Central memory CD4-positive, alpha-beta T cell (primary cell): ENCODE measurements at places on chromosomes 3 and 15.

GRCh38 chr15:82113106-82113715 lies 67.4 kb upstream of the MEX3B start:
- no peak for DNase-seq

DNA sequence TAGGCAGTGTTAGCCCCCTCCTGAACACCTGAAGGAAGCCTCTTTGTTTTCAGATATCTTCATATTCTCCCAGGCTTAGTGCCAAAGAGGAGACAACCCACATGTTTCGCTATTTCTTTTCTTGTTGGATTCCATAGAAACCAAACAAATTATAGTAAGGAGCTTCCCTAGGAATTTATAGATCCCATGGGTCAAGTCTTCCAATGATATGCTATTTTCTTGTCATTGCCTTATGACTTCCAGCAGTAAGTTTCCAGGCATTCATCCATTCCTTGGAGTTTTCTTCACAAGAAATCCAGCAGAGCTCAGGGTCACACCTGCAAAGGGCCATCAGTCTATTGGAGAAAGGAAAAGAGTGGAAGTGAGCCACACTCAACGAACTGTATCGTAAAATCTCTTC lies 9.9 kb upstream of the KCNMB2 start:
- no peak for DNase-seq

DNA sequence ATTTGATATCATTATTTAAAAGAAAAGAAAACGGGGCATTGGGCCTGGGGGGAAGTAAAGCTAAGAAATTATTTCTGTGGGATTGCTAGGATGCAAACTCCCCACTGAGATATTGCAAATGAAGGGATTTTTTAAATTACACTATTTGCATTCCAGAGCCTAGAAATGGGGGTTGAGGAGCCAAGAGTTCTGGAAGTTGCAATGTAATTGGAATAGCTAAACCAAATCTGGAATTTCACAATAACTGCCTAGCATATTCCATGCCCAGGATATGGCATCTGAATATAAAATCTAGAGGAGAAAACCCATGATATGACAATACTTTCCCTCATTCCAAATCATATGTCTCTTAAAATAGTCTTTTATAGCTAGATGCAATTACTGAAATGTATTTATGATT lies 93.0 kb downstream of the CADM2 start:
- DNase-seq, result no peak

GRCh38 chr3:28348265-28348628 lies 274 bp upstream of the ZCWPW2 start:
- DNase-seq, result no peak

GRCh38 chr3:14957925-14958324 lies 10.5 kb downstream of the NR2C2 start:
- DNase-seq, result no peak

- DNase-seq, result no peak
Observed at GRCh38 chr15:39746714-39747276, 35.8 kb downstream of the FSIP1 start.

DNA sequence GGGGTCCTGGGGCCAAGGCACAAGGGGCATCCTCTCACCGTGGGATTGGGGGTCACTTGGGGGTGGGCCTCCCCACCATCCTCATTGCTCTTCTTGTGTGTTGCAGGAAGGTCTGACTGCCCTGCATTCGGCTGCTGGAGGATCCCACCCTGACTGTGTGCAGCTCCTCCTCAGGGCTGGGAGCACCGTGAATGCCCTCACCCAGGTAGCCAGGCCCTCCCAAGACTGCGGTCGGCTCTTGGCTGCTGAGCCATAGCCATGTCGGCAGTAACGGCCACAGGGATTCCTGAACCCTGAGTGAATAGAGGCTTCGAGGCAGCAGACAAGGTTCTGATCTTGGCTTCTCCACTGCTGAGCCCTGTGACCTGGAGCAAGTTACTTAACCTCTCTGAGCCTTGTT lies 19.7 kb downstream of the ANKDD1A start:
- DNase-seq, result no peak

DNA sequence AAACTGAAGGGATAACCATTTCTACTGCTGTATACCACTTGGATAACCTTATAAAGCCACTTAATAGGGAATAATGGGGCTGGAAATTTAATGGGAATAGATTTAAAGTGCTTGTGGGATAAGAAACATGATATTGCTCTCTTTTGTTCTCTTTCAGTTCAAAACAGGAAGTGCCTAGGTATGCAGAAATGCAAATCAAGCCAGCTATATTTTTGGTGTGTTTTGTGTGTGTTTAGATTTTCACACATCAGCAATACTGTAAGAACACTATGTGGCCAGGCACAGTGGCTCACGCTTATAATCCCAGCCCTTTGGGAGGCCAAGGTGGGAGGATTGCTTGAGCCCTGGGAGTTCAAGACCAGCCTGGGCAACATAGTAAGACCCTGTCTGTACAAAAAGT lies 442.3 kb upstream of the TPRG1 start:
- no peak for DNase-seq

DNA sequence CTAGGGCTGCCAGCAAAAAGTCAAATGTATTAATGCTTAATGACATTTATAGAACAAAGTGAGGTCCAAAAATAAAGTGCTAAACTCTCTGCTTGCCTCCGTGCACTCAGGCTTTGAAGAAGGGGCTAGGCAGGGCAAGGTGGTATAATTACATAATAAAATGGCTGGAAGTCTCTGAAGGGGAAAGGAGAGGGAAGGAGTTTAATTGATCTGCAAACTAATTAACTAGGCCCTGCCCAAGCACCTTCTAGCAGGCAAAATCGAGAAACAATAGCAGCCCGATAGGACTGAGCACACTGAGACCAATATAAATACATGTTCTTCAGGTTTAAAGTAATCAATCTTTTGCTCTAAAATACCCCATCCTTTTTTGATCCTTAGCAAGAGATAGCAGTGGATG lies 13.0 kb downstream of the DIS3L start:
- DNase-seq, result no peak

GRCh38 chr15:57167821-57168395 lies 208.4 kb upstream of the CGNL1 start:
- DNase-seq, result no peak

GRCh38 chr3:138326866-138327595 lies 2.6 kb downstream of the NME9 start:
- DNase-seq, result no peak

DNA sequence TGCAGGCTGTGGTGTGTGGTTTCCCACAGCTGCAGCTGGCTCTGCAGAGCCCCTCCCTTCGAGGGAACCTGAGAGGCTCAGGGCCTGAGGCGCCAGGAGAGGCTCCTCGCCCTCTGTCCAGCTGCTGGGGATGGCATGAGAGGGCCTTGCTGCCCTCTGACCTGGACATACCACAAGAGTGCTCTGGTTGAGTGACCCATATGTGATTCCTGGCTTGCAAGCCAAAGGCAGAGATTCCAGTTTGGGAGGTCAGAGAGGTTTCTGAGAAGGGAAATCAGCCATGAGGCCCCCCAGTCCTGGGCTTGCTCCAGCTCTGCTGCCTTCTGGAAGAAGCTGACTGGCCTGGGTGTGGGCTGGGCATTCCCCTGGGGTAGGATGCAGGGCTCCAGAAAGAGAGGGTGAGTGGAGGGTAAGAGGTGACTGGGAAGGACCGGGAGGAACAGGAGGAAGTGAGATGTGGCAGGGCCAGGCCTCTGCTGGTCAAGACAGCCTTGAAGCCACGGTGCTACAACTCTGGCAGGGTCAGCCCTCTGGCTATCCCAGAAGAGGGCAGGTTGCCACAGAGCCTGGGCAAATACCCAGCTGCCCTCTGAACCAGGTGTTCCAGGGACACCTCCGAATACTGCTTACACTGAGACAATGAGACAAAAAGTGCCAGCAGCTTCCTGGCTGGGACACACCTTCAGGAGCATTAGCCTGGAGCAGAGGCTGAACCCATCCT lies 16.0 kb upstream of the SRP14 start:
- DNase-seq, result no peak

DNA sequence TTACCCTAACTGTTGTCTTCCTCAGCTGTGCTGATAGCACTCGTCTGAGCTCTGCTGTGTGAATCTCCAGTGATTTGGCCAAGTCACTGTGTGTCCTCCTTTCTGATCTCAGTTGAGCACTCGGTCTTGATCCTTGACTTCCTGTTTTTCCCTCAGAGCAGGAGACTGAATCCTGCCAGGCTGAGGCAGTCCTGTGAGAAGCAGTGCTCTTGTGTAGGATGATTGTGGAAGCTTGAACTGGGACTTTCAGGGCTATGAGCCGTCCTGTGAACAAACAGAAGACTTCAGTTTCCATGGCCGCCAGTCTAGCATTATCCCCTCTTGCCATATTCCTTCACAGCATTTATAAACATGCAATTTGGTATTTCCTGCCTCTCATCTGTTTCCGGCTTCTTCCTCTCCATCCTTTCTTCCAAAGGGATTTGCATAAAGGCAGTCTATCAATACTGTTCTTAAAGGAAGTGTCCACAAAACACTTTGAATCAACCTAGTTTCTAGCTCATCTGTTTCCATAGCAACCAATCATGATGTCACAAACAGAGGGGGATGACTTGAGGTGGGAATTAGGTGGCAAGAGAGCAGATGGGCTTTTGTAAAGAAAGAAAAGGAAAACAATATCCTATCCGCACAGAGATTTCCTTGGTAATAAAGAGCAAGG lies 237.2 kb downstream of the AGBL1 start:
- DNase-seq, result no peak

DNA sequence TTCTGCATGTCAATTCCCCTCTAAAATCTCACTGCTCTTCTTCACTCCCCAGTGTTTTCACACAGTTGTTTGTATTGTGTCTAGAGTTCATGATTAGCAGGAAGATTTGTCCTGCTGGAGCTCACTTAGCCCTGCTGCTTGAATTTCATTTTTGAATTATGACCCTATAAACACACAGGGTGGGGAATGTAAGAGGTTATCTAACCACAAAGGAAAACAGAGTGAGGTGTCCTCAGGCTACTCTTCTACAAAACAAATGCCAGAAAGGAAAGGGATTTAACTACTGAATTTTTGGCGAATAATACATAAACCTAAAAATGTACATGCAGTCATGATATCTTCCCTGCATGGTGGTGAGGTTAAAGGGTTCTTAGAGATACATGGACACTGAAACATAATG lies 215.1 kb upstream of the CNTN4 start:
- DNase-seq, result no peak

- DNase-seq, result peak; percentile 24
Observed at GRCh38 chr15:85047271-85047948, 65.8 kb downstream of the PDE8A start.

DNA sequence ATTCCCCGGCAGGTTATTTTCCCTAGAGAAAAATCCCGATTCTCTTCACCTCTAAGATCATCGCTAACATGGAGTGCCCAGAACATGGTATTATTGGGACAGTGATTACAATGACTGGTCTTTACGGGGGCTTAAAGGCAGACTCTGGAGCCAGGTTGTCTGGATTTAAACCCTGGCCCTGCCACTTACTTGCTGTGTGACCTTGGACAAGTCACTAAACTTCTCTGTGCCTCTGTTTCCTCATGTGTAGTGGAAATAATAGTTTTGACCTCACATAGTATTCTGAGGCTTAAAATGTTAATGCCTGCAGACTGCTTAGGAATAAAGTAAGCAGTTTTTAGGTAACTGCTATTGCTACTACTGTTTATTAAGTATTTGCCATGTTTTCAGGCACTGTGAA lies 4.4 kb downstream of the PLA2G4D start:
- no peak for DNase-seq

DNA sequence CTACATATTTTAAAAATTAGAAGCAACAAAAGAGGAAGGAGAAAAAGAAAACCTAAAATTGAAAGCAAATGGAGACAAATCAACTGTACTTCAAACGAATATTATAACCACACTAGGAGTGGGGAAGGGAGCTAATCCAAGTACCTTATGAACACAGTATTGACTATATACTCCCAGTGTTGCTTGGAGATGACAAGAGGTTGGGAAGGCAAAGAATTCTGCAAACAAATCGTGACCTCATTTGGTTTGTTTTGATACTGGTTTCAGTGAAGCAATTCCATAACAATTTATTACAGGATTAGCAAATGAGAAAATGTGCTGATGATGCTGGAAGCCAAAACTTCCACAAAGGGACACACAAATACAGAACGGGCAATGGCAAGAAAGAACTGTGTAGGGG lies 268.1 kb downstream of the ULK4 start:
- no peak for DNase-seq

DNA sequence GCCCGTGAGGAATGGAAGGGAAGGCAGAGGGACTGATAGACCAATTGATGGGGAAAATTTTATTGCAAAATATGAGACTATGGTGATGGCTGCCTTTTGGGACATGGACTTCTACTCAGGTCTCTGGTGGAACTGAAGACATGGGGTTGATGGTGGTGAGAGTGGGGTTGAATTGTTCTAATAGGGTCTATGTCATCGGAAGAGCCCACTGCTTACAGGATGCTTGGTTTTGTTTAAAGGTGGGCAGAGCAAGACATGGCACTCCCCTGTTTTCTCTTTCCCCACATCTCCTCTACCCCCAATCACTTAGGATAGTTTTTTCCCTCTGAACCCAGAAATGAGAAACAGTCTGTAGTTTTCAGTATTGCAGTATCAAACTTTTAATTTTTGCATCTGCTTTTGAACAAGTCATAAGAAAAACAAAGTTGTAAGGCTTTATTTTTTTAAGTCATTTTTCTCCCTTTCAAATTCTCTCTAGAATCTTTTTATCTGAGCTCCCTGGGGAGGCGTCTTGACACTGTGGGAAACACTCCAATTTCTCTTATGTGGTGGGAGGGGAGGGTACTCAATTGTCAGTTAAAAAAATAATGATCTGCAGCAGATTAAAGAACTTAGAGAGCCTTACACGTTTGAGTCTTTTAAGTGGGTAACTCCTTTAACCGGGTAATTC lies 276.2 kb upstream of the TBC1D5 start:
- DNase-seq, result no peak

GRCh38 chr15:99283717-99284116 lies 32.4 kb downstream of the LRRC28 start:
- no peak for DNase-seq

GRCh38 chr15:52438047-52438446 lies 90.6 kb downstream of the MYO5A start:
- DNase-seq, result no peak

DNA sequence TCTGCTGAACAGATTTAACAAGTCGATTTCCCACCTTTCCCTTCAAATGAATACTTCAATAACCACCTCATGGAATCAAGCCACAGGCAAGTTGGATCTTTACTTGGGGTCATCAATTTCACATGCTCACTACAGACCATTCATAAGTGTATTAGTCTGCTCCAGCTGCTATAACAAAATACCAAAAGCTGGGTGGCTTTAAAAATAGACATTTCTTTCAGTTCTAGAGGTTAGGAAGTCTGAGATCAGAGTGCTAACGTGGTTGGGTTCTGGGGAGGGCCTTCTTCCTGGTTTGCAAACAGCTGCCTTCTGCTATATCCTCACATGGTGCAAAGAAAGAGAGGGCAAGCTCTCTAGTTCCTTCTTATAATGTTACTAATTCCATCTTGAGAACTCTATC lies 5.1 kb downstream of the GPR176 start:
- no peak for DNase-seq

DNA sequence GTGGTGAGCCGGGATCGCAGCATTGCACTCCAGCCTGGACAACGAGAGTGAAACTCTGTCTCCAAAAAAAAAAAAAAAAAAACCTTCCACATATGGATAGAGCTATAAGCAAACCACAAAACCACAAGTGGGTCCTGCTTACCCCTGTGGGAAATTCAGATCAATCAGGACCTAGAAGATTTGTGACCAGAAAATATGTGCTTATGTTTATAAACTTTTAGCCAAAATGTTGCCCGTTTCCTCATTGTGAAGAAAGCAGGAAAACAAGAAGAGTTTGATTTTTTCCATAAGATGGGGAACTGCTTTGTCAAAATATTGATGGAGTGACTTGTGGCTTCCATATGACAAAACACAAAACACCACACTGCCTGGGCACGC lies 3.4 kb upstream of the SLC25A38 start:
- no peak for DNase-seq
